Vagina (tissue), 2 donors: ENCODE measurements at places on chromosomes 12 and 14.

GRCh38 chr12:89593233-89593632, 67.4 kb upstream of the POC1B start:
- DNase-seq = no peak

- no peak for DNase-seq
These were observed 283.5 kb downstream of the KSR2 start for GRCh38 chr12:117685110-117685926.

DNA sequence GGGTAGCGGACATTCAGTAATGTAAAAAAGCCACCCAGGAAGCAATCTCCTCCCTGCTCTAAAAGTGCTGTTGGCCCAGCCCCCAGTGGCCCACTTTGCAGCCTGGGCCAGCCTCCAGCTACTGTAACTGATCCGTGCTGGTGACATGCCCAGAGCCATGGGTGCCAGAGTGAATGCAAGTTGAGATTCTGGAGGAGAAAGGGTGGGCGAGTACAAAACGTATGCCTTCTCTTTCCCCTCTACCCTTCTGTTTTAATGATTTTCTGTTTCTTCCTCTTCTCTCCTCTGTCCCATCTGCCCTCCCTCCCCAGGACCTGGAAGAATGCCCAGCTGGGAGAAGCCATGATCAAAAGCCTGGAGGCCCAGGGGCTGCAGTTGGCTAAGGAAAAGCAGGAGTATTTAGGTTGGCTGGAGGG, 16.9 kb downstream of the PLEKHD1 start:
- no peak for DNase-seq

- no peak for DNase-seq
These were observed 25.7 kb downstream of the JAG2 start for GRCh38 chr14:105142651-105143450.

- DNase-seq = no peak
These were observed 113.5 kb upstream of the EGLN3 start for GRCh38 chr14:34064349-34064748.

GRCh38 chr12:57863676-57864075, 17.1 kb upstream of the CTDSP2 start:
- no peak for DNase-seq

DNA sequence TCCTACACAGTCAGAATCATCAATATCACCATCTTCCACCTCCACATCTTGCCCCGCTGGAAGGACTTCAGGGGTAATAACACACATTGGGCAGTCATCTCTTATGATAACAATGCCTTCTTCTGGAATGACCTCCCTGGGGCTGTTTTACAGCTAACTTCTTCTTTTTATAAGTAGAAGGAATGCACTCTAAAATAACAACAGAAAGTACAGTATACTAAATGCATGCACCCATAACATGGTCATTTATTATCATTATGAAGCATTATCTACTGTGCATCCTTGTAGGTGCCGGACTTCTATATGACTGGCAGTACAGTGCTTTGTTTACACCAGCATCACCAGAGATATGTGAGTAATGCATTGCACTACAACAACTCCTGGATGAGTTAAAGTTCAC, 19.0 kb upstream of the NUAK1 start:
- no peak for DNase-seq
